ENCODE measurements at places on chromosomes 3 and 15.

DNA sequence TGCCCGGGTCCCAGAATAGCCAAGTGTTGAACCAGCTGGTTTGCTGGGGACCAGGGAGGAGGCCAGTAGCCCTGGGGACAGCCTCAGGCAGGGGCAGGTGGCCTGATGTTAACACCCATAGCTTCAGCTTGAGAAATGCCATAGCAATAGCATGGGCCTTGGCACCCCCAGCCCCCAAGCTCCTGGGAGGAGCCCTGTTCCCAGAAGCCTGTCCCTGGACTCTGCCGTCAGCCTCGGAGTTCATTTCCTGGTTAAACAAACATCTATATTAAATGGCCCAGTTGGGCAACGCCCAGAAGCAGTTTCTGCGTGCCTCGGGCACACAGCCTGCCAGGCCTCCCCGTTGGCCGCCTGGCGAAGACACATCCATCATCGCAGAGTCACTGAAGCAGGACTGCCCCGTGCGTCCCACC is 58.2 kb downstream of the FGD5 start:
- no peak for DNase-seq

DNA sequence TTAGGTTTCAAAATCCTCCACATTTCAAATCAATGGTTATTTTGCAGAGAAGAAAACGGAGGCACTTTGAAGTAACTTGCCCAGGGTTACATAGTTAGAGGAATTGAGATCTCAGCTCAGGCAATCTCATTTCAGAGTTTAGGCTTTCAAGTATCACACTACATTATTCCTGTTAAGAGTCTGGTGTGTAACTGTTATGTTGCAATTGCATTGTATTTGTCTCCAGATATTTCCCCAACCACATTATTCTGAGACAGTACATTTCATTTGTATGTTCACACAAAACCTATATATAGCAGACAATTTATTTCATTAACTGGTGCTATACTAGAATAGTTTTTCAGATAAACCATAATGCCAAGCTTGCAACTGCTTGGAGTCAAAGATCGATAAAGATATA is 154.2 kb upstream of the TSPAN3 start:
- no peak for DNase-seq

DNA sequence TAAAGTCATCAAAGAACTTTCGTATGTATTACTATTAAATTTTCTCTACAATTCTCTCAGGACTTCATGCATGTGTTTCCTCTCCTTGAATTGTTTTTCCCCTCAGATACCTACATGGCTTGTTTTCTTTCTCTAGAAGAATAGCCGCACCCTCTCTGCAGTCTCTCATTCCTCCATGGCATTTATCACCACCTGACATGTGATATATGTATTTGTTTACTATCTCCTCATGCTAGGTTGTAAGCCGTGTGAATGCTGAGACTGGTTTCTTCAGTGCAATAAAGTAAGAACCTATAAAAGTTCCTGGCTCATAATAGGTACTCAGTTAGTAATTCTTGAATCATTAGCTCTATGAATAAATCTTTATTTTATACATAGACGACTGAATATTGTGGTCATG is 149.2 kb downstream of the CNTN4 start:
- DNase-seq = no peak

DNA sequence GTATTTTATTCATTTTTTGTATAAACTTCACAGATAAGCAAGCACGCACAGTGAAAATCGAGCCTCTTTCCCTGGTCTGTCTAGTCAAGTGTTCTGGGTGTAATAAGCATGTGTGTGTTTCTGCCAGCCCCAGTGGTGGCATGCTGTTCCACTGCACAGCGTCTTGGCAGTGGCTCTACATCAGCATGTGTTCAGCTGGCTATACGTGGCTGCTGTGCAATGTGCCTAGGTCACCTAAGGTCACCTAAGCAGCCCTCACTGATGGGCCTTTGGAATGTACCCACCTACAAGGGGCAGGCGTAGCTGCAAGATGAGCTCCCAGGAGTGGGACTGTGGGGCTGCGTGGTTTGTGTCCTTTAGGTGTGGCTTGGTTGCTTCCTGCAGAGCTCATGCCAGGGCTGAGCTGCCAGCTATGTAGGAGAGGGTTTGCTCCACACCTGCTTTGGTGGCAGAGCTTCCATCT is 4.9 kb downstream of the LIMD1 start:
- no peak for DNase-seq

- no peak for DNase-seq
Observed at GRCh38 chr3:72485641-72486040, 362.6 kb downstream of the SHQ1 start.

DNA sequence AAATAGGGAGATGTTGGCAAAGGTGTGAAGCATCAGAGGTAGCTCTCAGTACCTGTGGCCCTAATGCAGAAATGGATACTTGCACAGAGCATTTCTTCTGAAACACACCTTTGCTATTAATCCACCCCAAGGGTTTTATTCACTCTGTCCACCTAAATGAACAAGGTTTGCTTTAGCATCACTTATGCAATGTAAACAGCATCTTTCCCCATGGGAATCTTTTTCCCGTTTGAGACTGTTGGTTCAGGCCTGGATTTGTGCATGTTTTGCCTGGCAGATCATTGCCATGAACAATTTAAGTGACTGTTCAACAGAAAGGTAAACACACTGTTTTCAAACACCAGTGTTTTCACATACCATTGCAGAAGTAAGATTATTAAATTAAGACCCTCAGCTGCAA is 508.3 kb downstream of the SOX2 start:
- DNase-seq = peak; percentile 5

DNA sequence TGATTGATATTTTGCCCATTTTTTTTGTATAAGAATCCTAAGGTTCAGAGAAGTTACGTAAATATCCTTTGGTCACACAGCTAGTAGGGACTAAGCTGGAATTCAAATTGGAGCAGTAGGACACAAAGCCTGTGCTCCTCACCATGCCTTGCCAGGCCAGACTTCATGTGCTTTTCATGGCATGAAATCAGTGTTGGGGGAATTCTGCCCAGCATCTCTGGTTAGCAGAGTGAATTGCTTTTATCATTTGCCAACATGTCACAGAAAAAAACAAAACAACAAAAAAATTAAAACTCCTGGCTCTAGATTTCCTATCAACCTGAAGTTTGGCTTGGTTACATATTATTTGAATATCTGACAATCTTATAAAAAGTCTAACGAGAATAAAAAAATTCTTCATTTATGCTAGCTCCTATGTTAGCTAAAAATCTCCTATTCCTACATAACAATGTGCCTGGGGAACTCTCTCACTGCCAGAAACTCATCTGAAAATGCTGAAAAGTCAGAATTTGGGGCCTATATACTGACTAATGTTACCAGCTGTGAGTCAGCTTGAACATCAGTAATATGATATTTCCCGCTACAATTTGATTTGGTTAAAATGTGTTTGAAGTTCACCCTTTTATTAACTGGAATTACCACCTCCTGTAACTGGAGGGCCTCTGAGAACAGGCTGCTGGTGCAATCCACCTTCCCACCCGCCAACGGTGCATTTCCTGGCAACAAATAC is 141.7 kb downstream of the TIGIT start:
- no peak for DNase-seq

DNA sequence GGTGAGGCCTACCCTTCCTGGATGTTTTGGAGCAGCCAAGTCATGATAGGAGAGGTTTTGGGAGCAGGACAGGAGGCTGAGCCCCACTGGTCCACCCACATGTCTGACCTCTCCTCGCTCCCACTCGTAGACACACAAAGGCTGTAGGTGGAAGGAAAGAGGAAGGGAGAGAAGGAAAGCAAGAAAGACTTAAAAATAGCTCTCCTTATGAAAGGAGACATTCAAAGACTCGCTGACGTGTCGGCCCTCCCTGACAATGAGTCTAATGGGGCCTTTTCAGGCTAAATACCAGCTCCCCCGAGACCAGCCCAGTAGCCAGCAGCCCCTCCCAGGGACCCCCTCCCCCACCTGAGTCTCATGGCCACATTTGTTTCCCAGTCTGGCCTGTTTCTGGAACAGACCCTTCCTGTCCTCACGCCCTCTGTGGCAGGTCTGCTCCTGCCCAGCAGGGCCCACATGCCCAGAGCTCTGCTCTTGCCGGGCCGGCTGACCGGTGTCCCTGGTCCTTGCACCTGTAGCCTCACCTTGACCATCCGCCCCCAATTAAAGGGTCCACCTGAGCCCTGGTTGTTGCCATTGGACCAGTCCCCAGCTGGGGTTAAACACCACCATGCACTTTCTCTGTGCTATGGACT is 49.3 kb downstream of the FGD5 start:
- no peak for DNase-seq

- no peak for DNase-seq
Observed at GRCh38 chr15:89761009-89761831, 10.2 kb upstream of the MESP1 start.

- no peak for DNase-seq
Observed at GRCh38 chr3:150447084-150447483, 39.0 kb downstream of the TSC22D2 start.

GRCh38 chr3:128398586-128398985 is 68.1 kb downstream of the DNAJB8 start:
- DNase-seq = no peak

DNA sequence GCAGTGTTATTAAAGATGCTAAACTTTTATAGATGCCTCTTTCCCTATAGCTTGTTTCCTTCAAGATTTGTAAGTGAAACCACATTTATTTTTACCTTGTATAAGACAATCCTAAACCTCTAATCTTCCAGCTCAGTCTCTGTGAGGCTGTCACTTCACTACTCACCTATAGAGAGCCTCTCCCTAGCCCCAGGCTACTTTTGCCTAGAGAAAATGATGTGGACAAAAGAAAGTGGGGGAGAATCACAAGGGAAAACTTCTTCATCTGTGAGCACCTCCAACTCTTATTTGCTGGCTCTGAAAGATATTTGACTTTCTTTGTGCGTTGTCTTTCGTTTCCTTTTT is 74.9 kb upstream of the SCN5A start:
- DNase-seq = no peak

DNA sequence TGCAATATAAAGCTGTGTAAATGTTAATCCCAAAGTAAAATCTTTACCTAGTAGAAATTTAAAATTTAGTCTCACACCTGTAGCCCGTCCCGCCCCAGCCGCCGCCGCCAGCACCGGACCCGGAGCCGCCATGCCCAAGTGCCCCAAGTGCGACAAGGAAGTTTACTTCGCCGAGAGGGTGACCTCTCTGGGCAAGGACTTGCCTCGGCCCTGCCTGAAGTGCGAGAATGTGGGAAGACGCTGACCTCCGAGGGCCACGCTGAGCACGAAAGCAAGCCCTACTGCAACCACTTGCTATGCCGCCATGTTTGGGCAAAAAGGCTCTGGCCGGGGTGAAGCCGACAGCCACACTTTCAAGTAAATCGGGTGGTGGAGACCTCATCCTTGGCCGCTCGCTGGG is 22.1 kb upstream of the TOP2B start:
- no peak for DNase-seq

GRCh38 chr3:127835993-127836882 is 13.9 kb upstream of the MGLL start:
- DNase-seq = no peak

DNA sequence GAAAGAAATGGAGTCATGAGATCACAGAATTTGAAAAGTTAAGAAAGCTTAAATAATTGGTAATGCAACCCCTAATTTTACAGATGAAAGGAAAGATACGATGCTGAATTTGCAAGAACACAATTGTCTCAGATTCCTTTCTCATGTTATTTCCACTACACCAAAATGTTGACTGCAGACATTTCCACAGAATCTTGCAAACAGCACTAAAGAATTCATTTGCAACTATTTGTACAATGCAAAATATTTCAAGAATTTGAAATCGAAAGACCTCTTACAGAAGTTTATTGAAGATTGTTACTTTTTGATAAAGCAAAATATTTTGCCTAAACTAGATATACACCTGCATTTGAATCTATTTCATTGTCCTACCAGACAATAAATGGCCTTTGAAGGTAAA is 194.1 kb upstream of the KCNMB2 start:
- DNase-seq = no peak

DNA sequence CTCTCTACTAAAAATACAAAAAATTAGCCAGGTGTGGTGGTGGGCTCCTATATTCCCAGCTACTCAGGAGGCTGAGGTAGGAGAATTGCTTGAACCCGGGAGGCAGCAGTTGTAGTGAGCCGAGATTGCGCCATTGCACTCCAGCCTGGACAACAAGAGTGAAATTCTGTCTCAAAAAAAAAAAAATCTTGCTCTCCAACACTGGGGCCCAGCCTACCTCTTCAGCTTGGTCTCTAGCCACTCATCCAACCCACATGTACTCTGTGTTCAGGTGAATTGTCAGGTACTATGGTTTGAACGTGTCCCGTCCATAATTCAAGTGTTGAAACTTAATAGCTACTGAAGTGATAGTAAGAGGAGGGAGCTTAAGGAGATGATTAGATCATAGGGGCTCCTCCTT is 22.4 kb upstream of the RAB7A start:
- DNase-seq = no peak

DNA sequence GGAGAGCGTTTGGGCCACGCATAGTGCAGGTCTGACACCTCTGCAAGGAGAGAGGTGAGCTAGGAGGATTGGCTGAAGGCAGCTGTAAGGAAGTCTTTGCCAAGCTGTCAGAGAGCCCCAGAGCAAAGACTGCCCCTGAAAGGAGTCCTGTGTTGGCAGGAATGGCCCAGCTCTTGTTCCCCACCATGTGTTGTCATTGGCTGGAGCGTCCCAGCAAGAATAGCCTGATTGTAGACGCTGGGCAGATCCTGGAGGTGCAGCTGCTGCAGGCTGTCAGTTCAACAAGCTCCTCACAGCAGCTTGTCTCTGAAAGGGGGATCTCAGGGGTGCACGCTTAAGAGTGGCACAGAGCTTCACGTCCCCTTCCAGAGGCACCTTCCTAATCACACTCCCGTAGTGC is 237.6 kb downstream of the FEZF2 start:
- no peak for DNase-seq

DNA sequence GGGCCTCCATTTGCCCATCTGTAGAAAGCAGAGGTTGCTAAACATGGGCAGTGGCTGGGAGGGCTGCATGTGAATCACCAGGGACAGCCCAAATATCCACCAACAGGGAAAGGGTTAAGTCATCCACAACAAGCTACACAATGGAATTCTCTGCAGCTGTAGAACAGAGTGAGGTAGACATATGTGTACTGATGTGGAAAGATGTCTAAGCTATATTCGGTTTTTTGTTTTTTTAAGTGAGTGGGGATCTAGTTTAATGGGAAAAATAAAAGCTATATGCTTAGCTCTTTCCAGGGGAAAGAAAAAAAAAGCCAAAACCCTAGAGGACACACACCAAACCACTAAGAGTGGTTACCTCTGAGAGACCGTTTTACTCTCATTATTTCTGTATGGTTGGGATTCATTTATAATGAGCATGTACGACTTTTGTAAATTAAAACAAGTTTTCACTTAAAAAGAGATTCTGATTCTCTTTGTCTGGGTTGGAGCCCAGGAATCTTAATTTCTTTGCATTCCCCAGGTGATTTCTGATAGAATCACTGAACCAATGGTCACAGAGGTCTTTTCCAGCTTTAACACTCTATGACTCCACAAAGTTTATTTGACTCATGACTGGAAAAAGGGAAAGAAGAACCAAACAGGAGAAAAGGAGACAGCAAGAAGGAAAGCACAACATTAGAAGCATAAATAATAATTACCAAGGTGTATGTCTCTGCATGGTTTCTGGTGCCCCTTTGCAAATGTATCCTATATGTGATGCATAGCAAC is 19.1 kb downstream of the CRABP1 start:
- no peak for DNase-seq

Data from NCI-H1105 (cell line).